Renal cortical epithelial cell (primary cell): ENCODE measurements at places on chromosomes 1 and 21. TPM values are rescaled to one million over a fixed set of nuclear protein-coding genes. Genes with fewer than 3 reads are reported as not detected.

The WNT4 gene
- under 0.01 and 0.17 TPM in 2 replicates for total RNA-seq

The SPRR2F gene
- total RNA-seq: not detected in 2 replicates

The HSD3B1 gene
- total RNA-seq: not detected in 2 replicates

The GLMN gene
- 11.2 and 15.3 TPM in 2 replicates for total RNA-seq

The TRIM63 gene
- total RNA-seq: not detected in 2 replicates

The CLCNKB gene
- 0.35 and 0.60 TPM in 2 replicates for total RNA-seq

The BPNT1 gene
- 54.5 and 62.9 TPM in 2 replicates for total RNA-seq

The THEM5 gene
- not detected in 2 replicates for total RNA-seq

The NOTCH2NLA gene
- 42.0 and 65.5 TPM in 2 replicates for total RNA-seq

The GBP5 gene
- total RNA-seq: 0.05 and 0.17 TPM in 2 replicates

The DIO1 gene
- not detected in 2 replicates for total RNA-seq

The ADAMTSL4 gene
- 1.4 and 7.4 TPM in 2 replicates for total RNA-seq

The OTUD3 gene
- total RNA-seq: 4.3 and 8.7 TPM in 2 replicates

The ARHGEF10L gene
- 16.0 and 51.2 TPM in 2 replicates for total RNA-seq

The ZNF695 gene
- total RNA-seq: 1.5 and 3.0 TPM in 2 replicates

The HLX gene
- total RNA-seq: 0.35 and 2.0 TPM in 2 replicates

The LCE1D gene
- total RNA-seq: not detected in 2 replicates

The UBL4B gene
- not detected in 2 replicates for total RNA-seq

The S100A8 gene
- total RNA-seq: not detected in 2 replicates

The ALG14 gene
- total RNA-seq: 1.5 and 1.7 TPM in 2 replicates

The CRYAA gene
- total RNA-seq: not detected in 2 replicates

The RIMS3 gene
- 6.7 and 12.5 TPM in 2 replicates for total RNA-seq

The MNDA gene
- total RNA-seq: not detected in 2 replicates

The KIAA1614 gene
- 5.9 and 10.7 TPM in 2 replicates for total RNA-seq

The S100A3 gene
- total RNA-seq: 5.2 and 36.8 TPM in 2 replicates

The CLEC20A gene
- not detected in 2 replicates for total RNA-seq

The FAM78B gene
- 0.25 TPM in 1 of 2 replicates, not detected in the other for total RNA-seq

The LYPD8 gene
- total RNA-seq: 2.6 and 4.3 TPM in 2 replicates

The SELENBP1 gene
- total RNA-seq: 5.0 and 26.8 TPM in 2 replicates

The SHISAL2A gene
- total RNA-seq: not detected in 2 replicates

The MTARC2 gene
- total RNA-seq: 10.8 and 14.1 TPM in 2 replicates

The PADI3 gene
- total RNA-seq: 0.05 and 0.35 TPM in 2 replicates

The ACTRT2 gene
- not detected in 2 replicates for total RNA-seq

The WLS gene
- total RNA-seq: 32.5 and 53.1 TPM in 2 replicates

The CHIA gene
- not detected in 2 replicates for total RNA-seq

The TTC24 gene
- total RNA-seq: not detected in 2 replicates

The RAP1GAP gene
- 0.87 and 23.5 TPM in 2 replicates for total RNA-seq

The FMO2 gene
- not detected in 2 replicates for total RNA-seq

The HTR6 gene
- total RNA-seq: not detected in 2 replicates

The ORC1 gene
- 0.45 and 3.8 TPM in 2 replicates for total RNA-seq

The SMPDL3B gene
- 9.5 and 17.9 TPM in 2 replicates for total RNA-seq

The TSPEAR gene
- not detected in 2 replicates for total RNA-seq

The IPO9 gene
- total RNA-seq: 15.6 and 31.5 TPM in 2 replicates

The MR1 gene
- total RNA-seq: 27.4 and 28.7 TPM in 2 replicates

The LCE1B gene
- total RNA-seq: not detected in 2 replicates

The TMPRSS15 gene
- total RNA-seq: not detected in 2 replicates
